ENCODE measurements at places on chromosomes 6 and 20.

GRCh38 chr20:1225783-1226654 is at the start of gene RAD21L1:
Gene RAD21L1, plus strand, starts transcription at chr20:1226044. Its CDS starts 2,410 bp downstream, at chr20:1228454.
- DNase-seq = peak; percentile 73

GRCh38 chr20:23257848-23258746 is 92.5 kb upstream of the NXT1 start:
- no peak for DNase-seq

DNA sequence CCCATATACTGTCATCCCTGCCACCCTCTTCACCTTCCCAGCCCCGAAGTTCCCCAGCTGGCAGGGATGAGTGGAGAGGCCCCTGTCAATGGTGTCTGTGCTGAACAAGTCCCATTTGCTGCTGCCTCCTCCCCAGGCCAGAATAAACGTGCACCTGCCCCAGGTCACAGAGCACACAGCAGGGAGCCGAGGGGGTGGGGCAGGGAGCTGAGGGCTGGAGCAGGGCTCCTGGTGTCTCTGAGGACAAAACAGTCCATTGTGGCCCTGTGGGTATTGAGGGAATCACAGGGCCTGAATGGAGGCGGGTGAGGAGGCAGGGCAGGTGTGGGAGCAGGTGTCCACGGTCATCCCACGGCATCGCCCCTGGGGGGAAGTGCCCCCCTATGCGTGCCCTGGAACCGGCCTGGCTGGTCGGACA is 55.8 kb downstream of the SNAI1 start:
- no peak for DNase-seq

GRCh38 chr6:157683707-157684106 is 139.3 kb upstream of the SNX9 start:
- DNase-seq = no peak

GRCh38 chr6:138007014-138007472 is 100.2 kb downstream of the PERP start:
- no peak for DNase-seq

GRCh38 chr20:35144694-35145093 is 2.4 kb downstream of the EDEM2 start:
- no peak for DNase-seq
